CD8-positive, alpha-beta memory T cell (primary cell): ENCODE measurements at places on chromosomes 11 and 22.

GRCh38 chr11:86144846-86145245, 76.0 kb upstream of the PICALM start:
- DNase-seq, result no peak

DNA sequence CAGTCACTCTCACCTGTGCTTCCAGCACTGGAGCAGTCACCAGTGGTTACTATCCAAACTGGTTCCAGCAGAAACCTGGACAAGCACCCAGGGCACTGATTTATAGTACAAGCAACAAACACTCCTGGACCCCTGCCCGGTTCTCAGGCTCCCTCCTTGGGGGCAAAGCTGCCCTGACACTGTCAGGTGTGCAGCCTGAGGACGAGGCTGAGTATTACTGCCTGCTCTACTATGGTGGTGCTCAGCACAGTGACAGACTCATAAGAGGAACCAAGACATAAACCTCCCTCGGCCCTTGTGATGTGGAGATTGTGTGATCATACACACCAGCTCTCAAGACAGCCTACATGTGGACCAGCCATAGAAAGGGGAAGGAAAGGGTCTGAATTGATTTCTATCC, 113.3 kb downstream of the ZNF280B start:
- DNase-seq, result no peak

DNA sequence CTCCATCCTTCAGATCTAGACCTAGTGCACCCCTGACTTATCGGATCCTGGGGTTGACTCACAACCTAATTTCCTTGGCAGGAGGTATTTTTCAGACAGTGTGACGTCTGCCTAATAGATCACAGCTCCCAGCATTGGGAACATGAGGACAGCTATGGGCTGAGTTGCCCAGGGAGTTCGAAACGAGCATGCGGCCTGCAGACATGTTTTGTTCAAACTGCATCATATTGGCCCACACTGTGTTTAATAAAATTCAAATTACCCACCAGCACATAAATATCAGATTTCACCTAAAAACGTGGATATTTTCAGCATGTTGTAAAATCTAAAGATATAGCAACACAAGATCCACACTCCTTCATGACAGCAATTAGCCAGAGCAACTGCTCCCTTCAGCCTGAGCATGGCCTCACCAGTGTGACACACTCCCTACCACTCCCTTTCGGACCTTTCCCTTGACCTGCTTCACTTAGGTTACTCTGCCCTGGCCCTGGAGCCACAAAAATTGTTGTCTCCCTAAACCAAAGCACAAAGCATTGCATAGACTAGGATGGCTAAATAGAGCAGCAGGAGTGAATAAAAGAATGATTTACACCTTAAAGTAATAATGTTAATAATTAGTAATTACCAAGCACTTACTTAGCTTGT, 53.6 kb upstream of the USP47 start:
- DNase-seq, result no peak

DNA sequence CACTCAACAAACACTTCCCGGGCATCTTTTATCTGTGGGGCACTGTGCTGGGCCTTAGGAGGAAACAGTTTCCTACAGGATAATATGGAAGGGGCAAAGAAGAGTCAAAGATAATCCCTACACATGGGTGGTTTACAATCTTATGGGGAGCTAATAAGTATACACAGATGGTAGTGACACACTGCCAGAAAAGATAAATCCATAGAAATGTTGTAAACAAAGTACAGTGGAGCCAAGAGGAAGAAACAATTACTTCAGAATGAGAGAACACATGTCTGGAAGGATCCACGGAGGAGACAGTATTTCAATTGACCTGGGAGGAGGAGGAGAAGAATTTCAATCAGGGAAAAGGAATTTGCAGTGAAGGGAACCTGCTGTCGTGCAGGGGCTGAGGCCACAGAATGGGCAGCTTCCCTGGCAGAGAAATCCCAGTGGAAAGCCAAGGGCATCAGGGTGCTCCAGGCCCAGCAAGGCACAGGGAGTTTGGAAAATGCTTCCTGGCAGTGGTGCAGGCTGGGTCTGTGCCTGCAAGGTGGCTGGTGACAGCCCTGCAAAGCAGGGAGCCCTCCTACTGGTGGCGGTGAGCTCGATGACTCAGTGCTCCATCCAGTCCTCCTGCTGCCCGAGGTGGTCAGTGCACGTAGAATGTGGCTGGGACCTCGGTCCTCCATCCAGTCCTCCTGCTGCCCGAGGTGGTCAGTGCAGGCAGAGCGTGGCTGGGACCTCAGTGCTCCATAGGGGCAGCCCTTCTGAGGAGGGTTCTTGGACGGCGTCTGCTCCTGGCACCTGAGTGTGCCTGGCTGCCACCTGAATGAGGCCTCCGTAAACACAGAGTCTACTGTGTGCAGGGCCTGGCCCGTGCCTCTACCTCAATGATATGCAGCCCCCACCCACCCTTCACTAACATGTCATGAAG, 444.3 kb upstream of the B3GAT1 start:
- DNase-seq, result no peak

- DNase-seq, result peak; percentile 10
Measured at GRCh38 chr22:31148953-31149627, 8.8 kb upstream of the PLA2G3 start.

GRCh38 chr11:36565031-36565610, 2.7 kb upstream of the RAG1 start:
- no peak for DNase-seq

- DNase-seq, result no peak
Measured at GRCh38 chr11:17933708-17934107, 79.1 kb downstream of the SERGEF start.

- no peak for DNase-seq
Measured at GRCh38 chr11:122267602-122268001, 151.6 kb upstream of the BLID start.

DNA sequence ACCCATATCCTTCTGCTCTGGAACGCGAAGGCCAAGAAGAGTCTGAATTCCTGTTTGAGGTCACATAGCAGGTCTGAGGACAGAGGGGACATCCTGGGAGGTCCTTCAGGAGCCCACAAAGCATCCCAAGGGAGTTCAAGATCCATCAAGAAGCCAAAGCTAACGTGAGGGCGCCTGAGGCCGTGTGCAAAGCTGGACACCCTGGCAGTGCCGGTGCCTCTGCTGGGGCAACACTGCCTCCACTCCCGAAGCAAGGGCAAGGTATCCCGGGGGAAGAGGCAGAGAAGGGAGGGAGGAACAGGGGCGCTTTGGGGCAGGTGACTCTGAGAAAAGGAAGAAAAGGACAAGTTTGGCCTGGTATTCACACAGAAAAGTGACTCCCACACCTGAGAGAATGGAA, 50.3 kb upstream of the CDON start:
- no peak for DNase-seq

DNA sequence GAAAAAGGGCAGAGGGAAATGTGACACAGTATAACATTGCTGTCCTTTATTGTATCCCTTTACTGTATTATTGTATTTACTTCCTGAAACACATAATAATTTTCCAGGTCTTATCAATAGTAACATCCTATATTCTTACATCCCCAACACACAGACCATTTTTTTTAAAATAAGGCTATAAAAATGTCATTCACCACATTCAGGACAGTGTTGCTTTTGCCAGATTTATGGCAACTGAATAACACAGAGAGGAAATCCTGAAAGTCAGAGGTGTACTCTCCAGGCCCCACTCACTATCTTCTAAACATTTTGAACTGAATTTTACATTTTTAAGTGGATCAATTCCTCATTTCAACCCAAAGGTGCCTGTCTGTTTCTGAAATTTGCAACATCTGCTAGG, 104.8 kb upstream of the MTMR2 start:
- no peak for DNase-seq

DNA sequence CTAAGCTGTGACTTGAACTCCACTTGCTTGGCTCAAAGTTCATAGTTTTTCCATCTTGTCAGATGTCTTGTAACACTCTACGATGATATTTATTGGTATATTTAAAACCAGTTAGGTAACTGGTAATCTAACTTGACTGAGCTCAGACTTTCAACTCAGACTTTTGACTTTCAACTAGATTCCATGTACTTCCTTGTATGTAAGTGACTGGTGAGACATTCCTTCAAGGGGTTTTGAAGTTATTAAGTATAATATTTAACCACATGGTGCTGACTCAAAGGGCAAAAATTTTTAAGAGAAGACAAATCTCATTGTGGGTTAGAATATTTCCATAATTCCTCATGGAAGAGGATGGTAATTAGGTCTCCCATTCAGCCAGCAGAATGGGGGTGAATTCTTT, 631.3 kb upstream of the ANO5 start:
- no peak for DNase-seq

DNA sequence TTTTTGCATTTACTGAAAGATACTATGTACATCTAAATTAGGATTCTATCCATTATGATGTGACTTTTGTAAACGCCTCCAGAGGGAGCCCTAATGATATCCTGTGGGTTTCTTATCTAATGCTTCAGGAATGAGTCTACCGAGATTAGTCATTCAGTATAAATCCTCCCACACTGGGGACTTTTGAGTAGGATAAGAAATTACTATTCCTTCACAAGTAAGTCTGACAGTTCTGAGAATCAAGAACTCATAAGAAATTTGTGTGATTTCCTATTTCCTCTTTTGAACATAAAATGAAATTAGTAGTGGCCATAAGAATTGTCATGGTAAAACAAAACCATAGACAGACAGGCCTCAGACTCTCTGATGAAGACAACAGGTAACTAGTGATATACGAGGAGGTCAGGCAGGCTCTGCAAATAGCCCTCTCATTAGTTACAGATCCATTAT, 10.0 kb upstream of the OR5M1 start:
- DNase-seq, result no peak

DNA sequence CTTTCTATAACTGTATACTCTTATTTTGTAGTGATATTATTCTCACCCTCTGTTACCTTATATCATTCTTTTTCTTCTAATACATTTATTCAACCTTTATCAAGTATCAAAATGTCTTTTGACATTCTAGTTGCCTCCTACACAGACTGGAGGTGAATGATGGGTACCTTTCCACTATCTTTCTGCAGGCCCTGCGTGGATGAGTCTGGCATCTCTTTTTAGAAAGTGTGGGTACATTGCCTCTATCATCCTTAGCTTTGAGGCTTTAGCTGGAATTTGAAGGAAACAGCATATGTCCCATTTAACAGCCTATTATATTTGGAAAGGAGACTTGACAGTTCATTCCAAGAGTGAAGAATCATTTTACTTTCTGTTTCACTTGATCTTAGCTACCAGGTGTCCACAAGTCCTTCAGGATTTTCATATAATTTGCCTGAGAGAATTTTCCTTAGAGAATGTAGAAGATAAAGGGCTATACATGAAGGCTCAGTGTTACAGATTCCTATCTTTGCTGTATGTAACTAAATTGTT, 192.0 kb downstream of the CWF19L2 start:
- no peak for DNase-seq

DNA sequence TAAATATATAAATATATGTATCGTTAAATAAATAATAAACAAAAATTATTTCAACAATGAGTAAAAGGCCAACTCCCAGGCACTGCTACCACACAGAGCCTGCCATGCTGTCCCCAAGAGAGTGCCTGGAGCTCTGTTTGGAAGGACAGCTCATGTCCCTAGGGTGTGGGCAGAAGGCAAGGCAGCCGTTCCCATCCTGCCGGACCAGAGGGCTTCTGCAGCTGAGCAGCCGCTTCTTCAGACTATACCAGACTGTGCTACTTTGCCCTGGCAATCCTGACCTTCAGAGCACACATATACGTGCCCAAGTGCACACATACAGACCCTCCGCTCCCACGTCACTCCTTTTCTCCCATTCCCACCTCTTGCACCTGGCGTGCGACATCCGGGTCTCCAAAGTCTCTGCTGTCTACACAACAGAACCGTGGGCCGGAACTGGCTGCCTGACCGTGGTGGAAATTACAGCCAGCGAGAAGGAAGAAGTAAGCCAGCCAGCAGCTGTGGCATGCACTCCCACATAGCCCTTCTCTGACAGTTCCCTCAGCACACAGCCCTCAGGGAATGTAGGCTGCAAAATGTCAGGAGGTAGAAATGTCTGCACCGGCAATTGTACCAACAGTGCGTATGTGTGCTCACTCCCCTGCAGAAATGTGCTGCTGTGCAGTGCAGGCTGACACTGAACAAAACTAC, 24.0 kb downstream of the PAX6 start:
- DNase-seq, result no peak

GRCh38 chr22:40602231-40602630, 34.3 kb downstream of the MRTFA start:
- no peak for DNase-seq

- DNase-seq, result no peak
Measured at GRCh38 chr11:71207563-71207962, 44.8 kb downstream of the SHANK2 start.

- DNase-seq, result no peak
Measured at GRCh38 chr11:33645686-33646085, 54.9 kb downstream of the C11orf91 start.

DNA sequence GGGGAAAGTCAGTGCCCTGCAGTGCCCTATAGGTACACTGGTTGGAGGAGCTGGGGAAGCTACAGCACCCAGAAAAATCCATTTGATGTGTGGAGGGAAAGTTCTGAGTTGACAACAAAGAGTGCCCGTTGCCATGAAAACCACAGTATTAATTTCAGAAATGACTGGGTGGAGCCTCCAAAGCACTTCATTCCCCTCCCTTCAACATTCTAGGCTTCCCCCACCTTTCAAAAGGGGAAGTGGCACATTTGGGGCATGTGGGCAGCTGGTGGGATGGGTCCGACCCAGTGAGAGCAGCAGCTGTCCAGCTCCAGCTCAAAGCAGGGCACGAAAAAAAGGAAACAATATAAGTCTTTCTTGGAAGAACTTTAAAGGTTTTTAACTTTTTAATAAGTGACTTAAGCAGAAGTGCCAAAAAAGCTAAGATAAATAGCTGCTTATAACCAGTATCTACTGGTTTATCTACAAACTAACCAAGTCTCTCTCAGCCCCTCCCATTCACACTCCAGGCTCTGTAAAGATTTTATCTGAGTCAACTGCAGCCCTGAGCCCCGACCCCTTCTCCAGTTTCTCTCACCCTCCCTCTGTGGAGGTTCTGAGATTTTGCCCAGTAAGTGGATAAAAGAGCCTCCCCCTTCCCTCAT, 9.0 kb upstream of the AHNAK start:
- peak; percentile 55 for DNase-seq

GRCh38 chr11:96540875-96541274, 151.1 kb downstream of the JRKL start:
- DNase-seq, result no peak

DNA sequence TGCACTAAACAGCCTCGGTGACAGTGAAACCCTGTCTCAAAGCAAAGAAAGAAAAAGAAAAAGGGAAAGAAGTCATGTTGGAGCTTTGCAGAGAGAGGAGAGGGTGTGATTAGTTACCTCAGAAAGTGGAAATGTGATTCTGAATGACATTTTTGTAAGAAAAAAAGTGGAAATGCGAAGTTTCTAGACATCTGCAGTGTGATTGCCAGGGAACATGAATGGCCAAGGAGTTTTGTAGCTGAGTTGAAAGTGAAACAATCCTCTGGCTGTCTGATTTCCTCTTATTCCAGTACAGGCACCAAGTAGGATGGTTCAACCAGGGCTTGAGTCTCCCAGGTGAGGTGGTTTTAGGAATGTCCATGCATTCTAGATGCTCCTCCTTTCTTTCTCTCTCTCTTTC, 17.8 kb upstream of the SYVN1 start:
- DNase-seq, result no peak
